ENCODE measurements at places on chromosomes 2 and 18.

DNA sequence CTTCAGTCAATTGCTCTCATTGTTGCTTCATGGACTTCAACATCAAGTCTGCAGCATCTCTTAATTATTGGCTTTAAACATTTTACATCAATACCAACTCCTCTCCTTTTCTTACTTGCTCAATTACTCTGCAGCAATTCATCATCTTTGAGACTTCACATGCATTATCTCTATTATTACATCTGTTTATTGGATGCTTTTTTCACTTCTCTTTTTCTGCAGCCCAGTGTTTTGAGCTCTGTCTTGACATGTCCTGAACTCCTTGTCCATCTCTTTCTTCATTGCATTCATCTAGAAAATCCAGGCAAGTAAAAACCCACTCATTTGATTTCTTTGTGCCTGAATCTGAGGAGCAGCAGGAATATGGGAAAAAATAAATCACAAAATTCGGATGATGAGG, 647.9 kb downstream of the PLCL1 start:
- no peak for DNase-seq

DNA sequence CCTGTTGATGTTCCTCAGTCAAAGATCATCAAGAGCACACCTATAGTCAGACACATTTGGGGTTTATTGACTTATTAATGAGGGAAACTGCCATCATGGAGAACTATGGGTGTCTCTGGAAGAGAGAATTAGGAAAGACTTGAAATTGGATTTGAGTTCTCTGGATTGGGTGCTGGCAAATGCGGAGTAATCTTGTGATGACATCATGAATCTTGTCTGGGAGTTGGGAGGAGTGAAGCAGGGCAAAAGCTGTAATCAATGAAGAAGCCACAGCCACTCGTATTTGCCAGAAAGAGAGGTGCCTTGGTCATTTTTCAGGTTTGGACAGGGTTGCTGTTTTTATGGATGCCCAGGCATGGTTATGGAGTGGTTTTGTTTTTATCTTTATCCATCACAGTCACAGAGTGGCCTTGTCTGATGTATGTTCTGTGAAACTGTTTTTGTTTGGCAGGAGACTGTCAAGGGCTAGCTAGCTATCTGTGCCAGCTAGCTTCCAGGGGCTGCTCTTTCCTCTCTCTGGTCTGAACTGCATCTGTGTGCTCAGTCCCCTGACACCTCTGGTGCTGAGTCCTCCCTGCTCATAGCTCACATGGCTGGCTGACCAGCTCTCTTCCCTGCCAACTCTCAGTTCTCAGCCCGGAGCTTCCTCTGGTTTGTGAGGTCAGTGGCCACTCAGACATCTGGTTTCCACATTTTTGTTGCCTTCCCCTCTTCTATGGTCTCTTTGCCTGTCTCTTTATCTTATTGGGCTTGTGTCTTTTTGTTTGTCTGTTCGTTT, 193.4 kb upstream of the RMP24 start:
- no peak for DNase-seq

DNA sequence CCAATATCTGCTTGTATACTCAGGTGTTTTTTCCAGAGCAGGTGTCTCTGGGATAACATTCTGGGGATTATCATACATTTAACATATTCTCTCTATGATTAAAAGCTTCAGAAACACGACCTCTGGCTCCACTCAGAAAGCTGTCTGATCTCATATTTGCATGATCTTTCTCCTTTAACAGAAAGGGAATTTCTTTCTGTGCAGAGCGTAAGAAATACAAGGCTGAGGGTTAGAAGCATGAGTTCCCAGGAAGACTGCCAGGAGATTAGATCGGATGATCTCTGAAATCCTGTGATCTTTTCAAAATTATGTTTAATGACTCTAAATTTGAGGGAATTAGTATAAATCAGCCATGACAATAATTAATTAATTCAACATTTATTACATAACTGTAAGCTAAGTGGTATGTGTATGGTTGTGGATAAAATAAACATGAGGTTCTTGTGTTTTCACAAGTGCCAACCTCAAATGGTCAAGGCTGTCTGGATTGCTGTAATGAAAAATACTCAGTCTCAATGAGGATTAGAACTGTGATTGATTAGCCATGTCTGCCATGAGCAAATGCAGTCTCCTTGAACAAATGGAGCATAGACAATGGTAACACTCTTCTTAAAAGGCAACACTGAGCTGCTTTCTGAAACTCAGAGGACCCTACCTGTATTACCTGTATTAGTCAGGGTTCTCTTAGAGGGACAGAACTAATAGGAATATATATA, 304.9 kb downstream of the STK39 start:
- no peak for DNase-seq

DNA sequence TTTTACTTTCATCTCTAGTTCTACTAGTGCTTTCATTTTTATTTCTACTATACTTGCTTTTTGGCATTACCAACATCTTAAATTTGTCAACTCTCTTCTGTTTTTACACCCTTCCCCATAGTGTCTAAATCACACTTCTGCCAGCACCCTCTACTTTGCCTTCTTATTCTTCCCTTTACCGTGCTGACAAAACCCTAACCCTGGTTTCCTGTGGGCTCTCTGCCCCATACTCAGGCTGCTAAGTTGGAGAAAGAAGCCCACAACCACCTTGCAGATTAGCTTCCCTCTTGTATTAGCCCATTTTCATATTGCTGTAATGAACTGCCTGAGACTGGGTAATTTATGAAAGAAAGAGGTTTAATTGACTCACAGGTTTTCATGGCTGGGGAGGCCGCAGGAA, 24.8 kb downstream of the GIGYF2 start:
- DNase-seq = no peak

DNA sequence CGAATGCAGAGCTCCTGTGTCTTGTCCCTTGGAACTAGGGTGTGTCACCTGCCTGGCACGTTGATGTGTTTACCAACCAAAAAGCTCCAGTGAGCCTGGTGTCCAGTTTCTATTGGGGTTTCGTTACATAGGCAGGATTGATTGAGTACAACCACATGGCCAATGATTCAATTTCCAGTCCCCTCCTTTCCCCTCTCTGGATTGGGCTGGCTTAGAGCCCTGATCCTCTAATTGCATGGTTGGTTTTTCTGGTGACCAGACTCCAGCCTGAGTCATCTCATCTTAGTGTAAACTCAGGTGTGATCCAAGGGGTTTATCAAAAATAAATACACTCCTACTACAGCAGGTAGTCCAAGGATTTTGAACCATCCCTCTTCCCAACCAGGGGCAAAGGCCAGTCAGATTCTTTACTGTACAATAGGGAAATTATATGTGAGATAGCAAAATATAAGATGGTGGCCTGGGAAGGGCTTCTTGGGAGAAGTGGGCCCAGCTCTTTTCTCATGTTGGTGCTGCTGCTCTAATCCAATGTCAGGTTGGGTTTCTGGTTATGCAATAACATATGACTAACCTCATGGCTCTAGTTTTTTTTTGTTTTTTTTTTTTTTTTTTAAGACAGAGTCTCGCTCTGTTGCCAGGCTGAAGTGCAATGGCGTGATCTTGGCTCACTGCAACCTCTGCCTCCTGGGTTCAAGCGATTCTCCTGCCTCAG, 64.7 kb upstream of the MGAT5 start:
- DNase-seq = no peak

GRCh38 chr2:3626812-3627499, 31.0 kb upstream of the ALLC start:
- no peak for DNase-seq

- DNase-seq = no peak
Observed at GRCh38 chr2:224570328-224570993, 14.7 kb downstream of the CUL3 start.

DNA sequence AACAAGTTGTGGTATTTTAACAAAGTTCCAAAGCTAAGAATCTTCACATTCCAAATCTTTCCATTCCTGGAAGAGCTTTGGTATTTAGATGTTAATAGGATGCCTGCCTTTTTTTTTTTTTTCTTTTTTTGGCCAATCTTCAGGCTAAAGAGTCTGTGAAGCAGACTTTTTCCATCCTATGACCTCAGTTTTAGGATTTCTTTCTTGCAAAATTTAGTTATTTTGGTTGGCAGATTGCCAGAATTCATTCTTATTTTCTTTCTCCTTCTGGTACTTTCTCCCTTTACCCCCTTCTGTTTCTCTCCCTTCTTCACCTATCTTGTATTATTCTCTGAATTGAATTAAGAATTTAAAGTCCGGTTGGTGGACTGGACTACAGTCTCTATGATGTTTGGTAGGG, 217.8 kb upstream of the REV1 start:
- DNase-seq = no peak

- no peak for DNase-seq
Observed at GRCh38 chr2:74099835-74100234, 47.9 kb downstream of the BOLA3 start.

GRCh38 chr2:197281421-197281820, 29.2 kb downstream of the ANKRD44 start:
- no peak for DNase-seq

DNA sequence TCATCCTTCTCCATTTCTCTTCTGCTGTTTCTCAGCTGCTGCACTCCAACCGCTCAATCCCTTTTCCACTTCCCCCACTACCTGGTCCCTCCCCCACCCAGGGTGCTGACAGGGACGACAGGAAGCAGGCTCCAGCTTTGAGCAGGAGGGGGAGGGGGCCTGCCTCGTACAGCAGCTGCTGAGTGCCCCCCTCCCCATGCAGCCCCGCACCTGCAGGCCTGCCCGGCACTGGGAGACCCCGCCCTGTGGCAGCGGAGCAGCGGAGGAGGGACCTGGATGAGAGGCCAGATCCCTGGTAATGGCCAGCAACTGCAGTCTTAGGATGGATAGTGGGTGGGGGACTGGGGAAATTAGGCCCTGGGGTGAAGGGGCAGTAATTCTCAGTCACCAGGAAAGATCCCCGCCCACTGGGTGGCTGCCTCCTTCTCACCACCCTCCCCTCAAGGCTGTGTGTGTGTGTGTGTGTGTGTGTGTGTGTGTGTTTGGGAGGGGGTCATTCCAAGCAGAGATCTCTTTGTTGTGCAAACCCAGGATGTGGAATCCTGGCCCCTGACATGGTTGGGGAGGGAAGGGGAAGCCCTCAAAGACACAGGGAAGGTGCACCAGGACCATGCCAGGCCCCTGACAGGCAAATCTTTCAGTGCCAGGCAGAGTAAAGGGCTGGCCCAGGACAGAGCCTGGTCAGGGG, 6.8 kb upstream of the CRYBA2 start:
- DNase-seq = peak; percentile 54

DNA sequence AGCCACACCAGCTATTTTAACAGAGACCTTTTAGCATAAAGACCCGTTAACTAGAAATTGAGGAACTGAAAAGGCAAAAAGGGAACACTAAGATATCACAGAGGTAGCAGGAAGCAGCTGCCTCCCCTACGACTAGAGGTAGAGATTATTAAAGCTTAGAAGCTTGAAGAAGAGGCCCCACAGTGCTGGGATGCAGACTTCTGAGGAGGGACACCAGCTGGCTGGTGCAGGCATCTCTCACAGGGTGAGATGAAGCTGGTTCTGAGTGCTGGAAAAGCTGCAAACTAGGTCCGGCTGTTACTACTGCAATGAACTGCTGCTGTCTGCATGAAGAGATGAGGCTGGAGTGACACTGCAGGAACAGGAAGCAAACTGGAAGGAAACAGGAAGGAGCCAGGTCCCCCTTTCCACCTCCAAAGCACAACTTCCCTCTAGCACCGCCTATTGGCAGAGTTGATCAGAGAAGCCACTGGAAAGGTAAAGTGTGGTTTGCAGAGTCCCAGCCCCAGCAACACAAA, 61.2 kb upstream of the MRPS9 start:
- no peak for DNase-seq

- no peak for DNase-seq
Observed at GRCh38 chr2:112682101-112682500, 36.4 kb downstream of the SLC20A1 start.

DNA sequence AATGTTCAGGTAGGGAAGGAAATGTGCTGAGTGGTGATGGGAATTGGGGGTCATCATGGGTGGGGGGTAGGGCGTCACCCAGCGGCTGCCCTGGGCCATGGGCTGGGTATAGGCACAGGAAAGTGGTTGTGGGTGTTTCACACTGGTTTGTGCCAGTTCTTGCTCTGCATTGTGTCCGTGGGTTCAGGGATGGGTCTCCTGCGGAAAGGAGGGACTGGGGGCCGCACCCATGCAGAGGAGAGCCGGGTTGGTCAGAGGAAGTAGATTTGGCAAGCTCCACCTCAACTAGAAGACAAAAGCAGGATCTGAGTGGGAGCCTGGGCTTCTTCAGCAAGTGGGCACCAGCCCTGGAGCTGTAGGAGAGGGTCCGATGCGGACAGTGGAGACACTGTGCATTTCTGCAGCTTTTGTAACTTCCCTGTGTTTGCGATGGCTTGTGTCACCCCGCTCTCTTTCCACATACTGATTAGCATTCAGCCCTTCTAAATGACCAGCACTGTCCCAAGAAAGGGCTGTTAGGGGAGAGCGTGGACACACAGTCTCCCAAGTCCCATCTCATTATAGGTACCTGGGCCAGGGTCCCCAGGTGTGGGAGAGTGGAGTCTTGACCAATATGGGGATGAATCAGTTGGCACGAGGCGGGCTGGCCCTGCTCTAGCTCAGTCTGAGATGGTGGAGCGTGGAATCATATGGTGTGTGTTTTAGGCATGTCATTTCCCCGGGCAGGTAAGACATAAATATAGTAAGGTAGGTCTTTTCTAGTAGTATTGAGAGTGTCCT, 67.2 kb downstream of the LRRFIP1 start:
- DNase-seq = no peak

DNA sequence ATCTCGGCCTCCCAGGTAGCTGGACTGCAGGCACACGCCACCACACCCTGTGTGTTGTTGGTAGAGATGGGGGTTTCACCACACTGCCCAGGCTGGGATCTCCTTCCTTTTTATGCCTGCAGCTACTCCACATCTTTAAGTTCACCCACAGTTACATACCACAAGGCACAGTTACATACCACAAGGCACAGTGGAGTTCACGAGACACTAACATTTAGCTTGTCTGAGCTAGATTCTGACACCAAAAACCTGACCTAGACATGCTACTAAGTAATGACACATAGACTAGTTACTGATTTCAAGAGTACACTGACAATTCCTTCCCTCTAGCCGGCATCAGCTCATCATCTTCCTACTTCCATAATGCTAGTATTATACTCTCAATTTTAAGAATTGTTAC, 4.3 kb downstream of the POLR2D start:
- DNase-seq = no peak

DNA sequence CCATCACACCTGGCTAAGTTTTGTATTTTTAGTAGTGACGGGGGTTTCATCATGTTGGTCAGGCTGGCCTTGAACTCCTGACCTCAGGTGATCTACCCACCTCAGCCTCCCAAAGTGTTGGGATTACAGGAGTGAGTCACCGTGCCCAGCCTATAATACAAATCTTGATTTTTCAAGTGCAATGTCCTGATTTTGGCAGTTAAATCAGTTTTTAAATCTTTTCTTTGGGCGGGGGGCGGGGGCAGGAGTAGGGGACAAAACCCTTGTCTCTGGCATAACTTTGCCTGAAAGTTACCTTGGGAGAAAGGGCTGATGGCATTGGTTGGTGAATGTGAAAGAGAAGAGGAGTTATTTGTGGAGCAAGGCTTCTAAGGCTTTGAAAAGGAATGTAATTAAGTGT, 12.3 kb downstream of the GALNT1 start:
- DNase-seq = no peak

GRCh38 chr18:62523631-62524439, 1.0 kb downstream of the ZCCHC2 start:
- peak; percentile 60 for DNase-seq

- DNase-seq = no peak
Observed at GRCh38 chr2:239351687-239352086, 49.1 kb downstream of the HDAC4 start.

Measured in glutamatergic neuron (in vitro differentiated cells).